ENCODE measurements at places on chromosomes 13 and 19.

- no peak for DNase-seq
These were observed 138.8 kb upstream of the RNF113B start for GRCh38 chr13:98315902-98316301.

- no peak for DNase-seq
These were observed 1.7 kb downstream of the YJEFN3 start for GRCh38 chr19:19530423-19530804.

- DNase-seq, result no peak
These were observed 34.0 kb upstream of the SPACA7 start for GRCh38 chr13:112341976-112342735.

DNA sequence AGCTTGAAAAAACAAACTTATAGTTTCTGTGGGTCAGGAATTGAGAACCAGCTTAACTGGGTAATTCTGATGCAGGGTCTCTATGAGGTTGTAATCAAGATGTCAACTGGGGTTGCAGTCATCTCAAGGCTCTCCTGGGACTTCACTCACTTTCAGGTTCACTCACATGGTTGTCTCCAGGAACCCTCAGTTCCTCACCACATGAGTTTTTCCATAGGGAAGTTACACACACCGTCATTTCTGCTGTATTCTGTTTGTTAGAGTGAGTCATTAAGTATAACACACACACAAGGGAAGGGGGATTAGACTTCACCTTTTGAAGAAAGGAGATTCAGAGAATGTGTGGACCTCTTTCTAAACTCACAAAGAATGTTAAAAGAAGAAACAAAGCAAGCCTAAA is 34.9 kb upstream of the MLNR start:
- DNase-seq, result no peak

- DNase-seq, result no peak
These were observed 5.2 kb upstream of the OR7A5 start for GRCh38 chr19:14840206-14840605.

- no peak for DNase-seq
These were observed 195.5 kb downstream of the KATNAL1 start for GRCh38 chr13:30111810-30112209.

DNA sequence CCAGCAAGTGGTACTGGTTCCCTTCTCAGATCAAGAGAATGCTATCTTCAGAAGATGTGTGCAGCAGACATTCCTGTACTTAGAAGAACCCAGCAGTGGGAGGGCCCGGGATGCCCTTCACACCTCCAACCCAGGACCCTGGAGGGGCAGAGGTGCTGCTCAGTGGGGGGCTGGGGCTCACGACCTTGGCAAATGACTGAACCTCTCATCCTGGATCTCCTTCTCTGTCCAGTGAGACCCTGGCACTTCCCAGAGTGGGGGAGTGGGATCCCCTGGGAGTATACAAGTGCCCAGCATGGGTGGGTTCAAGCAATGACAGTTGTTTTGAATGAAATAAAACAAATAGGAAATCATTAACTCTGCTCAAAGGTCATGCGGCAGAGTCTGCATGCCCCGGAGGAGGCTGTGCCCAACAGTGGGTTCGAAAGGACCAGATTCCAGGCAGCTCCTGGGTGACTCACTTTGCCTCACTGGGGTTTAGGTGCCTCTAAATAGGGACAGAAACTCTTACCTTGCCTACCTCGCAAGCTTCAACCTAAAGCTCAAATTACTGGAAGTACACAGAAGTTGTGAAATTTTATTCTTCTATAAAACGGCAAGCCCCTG is 26.9 kb downstream of the GGACT start:
- no peak for DNase-seq

DNA sequence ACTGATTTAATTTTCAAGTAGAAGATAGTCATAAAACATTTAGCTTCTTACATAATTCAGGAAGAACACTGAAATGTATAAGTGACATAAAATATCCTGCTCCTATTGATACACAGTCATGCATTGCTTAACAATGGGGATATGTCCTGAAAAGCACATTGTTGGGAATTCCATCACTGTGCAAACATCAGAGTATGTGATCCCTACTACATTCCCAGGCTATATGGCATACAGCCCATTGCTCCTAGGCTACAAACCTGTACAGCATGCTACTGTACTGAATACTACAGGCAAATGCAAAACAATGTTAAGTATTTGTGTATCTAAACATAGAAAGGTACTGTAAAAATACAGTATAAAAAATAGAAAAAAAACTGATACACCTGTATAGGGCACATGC is 723.9 kb upstream of the ARGLU1 start:
- no peak for DNase-seq

GRCh38 chr13:36924001-36924400 is 4.0 kb upstream of the SMAD9 start:
- DNase-seq, result no peak

DNA sequence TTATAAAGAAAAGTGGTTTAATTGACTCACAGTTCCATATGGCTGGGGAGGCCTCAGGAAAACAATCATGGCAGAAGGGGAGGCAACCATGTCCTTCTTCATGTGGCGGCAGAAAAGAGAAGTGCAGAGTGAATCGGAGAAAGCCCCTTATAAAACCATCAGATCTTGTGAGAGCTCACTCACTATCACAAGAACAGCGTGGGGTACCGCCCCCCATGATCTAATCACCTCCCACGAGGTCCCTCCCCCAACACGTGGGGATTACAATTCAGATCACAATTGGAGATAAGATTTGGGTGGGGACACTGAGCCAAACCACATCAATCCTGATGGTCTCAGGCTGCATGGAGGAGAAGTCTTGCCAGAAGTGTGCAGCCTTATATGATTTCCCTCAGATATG is 26.0 kb downstream of the TM9SF2 start:
- no peak for DNase-seq

- DNase-seq, result no peak
These were observed 135.7 kb downstream of the STK24 start for GRCh38 chr13:98441056-98441676.

DNA sequence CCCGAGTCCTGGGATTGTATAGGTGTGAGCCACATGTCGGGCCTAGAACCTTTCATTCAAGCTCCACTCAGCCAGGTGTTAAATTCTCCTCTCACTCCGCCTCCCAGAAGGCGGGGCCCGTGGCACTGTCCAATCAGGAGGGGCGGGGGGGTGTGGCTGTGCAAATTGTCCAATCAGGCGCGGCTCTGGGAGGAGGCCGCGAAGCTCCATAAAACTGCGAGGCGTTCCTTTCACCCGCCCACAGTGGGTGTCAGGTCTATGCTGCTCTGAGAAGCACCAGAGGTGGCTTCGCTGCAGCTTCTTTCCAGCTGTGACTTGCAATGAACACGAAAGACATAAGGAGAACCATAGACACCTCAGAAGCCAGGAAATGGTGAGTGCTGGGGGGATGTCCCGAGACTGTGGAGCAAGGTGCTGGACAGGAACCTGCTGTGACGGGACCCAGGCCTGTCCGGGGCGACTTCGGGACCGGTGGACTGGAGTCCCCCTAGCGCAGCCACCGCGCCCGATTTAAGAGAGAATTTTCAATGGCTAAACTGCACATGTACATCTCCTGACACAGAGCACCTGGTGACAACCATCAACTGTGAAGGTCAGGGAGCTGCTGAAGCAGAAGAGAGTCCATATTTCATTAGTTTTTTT is 3.0 kb upstream of the ZNF136 start:
- no peak for DNase-seq

DNA sequence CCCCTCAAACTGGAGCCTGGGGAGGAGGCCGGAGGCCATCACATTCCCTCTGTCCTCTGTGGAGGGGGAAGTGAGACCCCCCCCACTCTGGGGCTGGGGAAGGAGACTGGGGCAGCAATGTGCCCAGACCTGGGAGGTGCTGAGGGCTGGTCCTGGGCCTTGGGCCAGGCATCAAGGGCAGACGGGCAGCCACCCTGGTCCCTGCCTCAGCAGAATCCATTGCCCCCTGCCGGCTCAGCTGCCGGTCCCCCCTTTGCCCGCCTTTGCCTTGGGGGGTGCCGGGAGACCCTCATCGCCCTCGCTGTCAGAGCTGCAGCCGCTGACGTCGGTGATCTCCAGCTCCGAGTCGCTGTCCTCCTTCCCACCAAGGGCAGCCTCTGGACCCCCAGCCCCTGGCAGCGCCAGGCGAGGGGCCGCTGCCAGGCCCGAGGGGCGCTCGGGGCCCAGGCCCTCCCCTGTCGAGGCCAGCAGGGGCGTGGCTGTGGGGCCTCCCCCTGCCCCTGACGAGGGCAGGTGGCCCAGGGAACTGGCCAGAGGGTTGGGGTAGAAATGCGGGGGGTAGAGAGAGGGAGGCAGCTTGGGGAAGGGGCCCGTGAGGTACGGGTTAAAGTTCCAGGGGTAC is 20.1 kb downstream of the ERFL start:
- no peak for DNase-seq

- DNase-seq, result no peak
These were observed 320.9 kb downstream of the DCLK1 start for GRCh38 chr13:35810321-35810720.

DNA sequence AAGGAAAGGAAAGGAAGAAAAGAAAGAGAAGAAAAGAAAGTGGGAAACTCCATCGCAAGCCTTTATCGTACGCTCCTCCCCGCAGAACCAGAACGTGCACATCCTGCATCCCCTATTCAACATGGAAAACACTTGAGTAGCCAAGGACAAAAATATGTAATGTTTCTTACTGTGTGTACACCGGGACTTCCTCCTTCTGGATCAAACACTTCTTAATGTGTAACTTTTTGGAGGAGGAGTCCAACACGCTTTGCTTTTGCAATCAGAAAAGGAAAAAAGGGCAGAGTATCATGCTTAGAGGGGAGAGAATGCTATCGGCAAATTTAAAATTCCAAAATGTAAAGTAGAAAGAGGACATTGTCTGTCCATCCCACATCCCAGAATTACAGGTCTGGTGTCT is 7.8 kb upstream of the SHFL start:
- DNase-seq, result no peak

GRCh38 chr13:37418490-37418889 is 180.1 kb downstream of the POSTN start:
- no peak for DNase-seq

DNA sequence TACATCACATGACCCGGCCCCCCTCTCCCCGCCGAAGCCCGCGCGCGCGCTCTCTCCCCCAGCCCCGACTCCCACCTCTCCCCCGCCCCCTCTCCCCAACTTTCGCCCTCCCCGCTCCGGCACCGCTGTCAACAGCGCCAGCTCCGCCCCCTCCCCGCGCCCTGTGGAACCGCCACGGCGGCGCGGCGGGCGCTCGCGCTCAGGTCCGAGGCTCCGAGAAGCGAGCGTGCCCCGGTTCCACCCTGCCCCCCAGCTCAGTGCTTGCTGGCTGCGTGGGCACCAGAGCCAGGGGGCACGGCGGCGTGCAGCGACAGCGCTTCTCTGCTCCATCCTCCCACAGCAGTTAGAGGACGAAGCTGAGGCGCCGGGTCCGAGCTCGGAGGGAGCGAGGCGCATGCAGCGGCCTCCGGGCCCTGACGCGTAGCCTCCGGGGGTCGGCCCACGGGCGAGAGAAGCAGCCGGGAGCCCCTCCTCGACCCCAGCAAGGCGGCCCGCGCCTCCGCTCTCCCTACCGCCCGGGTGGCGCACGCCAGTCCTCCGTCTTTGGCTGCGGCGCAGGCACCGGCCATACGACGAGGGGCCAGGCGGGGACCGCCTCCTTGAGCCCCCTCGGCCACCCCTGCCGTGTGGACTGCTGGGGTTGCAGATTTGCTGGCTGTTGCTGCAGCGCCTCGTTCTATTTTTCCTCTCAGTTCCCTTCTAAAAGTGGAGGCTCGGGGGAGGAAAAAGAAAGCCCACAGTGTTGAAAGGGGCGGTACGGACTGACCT is 109.5 kb downstream of the KCNRG start:
- DNase-seq, result peak; percentile 92

DNA sequence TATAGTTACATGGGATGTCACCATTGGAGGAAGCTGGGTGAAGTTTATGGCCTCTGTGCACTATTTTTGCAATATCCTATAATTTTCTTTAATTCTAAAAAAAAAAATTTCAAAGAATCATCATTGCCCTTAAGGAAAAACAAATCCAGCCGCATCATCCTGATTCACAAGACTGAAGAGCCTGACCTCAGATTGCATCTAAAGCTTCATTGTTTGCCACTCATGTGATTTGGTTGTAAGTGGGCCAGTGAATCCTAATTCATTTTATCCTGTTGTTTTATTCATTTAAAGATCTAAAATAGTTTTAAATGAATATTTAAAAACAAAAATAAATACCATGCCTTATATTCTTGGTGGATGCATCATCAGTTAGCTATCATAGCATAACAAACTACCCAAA is 504.5 kb downstream of the TBC1D4 start:
- no peak for DNase-seq

GRCh38 chr13:104650431-104650830 is 1584.2 kb upstream of the SLC10A2 start:
- DNase-seq, result no peak

DNA sequence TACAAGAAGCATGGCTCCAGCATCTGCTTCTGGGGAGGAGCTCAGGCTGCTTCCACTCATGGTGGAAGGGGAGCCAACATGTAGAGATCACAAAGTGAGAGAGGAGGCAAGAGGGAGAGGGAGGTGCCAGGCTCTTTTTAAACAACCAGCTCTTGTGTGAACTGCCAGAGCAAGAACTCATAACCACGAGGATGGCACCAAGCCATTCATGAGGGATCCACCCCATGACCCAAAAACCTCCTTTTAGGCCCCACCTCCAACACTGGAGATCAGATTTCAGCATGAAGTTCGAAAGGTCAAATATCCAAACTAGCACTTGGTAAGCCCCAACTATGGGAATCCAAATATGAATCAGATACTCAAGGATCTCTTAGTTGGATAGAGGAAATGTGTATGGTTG is 131.2 kb downstream of the RXFP2 start:
- DNase-seq, result no peak

GRCh38 chr19:37813340-37813739 is 34.0 kb upstream of the ZNF573 start:
- no peak for DNase-seq

DNA sequence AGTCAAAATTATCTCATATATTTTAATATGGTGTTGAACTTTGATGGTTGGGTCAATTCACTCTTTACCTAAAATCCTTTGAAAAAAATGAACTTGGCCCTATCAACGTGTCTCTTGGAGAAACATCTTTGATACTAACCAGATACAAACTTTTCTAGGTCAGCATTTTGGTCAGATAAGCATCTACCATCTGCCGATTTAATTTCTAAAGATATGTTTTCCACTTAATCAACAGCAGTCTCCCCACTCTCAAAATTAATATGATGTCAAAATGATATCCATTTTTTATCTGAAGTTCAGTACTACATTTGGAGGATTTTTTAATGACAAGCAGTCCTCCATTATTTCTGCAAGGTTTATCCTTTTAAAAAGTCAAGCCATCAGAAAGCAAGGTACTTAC is 288.8 kb downstream of the DIAPH3 start:
- no peak for DNase-seq

GRCh38 chr13:99053636-99054233 is 75.9 kb upstream of the DOCK9 start:
- DNase-seq, result no peak

GRCh38 chr19:19057317-19057716 is 6.5 kb upstream of the SLC25A42 start:
- DNase-seq, result no peak

- DNase-seq, result no peak
These were observed 49.9 kb downstream of the SOX21 start for GRCh38 chr13:94662274-94662945.

All from activated CD4-positive, alpha-beta T cell treated with anti-CD3 and anti-CD28 coated beads for 1 hour (primary cell).